ENCODE measurements at places on chromosomes 2 and 18.

- no peak for DNase-seq
Measured at GRCh38 chr18:2148823-2149222, 422.5 kb downstream of the METTL4 start.

GRCh38 chr18:60895181-60895580, 438.0 kb upstream of the CDH20 start:
- DNase-seq, result no peak

- DNase-seq, result peak; percentile 24
Measured at GRCh38 chr18:58639751-58640427, 11.0 kb upstream of the ALPK2 start.

GRCh38 chr2:63596401-63596883, 7.7 kb downstream of the MDH1 start:
- DNase-seq, result peak; percentile 75

DNA sequence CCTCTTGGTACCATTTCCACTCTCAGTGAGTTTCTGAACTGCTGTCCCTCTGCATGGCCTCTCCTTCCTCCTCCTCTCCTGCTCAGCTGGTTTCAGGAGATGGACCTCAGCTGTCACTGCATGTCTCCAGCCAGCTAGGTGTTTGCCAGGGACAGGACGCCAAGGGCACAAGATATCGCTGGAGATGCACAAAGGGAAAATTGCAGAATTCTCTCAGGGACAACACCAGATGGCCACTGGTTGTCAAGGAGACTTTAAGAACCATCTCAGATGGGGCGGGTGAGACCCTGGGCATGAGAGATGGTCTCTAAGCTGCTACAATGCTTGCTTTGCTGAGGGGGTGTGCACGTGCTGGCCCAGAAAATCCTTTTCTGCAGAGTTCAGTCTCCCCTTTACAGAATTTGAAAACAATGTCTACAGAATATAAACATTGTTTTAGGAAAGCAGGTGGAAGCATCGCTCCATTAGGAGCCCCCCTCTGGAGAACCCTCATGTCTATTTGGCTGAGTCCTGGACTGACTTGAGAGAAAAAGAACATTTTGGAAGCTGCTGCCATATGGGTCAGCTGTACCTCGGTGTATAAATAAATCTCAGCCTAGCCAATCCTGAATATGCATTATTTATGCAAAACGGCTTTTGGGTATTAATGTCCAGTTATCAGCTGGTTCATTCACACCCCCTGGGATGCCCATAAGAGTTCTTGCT, 57.8 kb upstream of the SPP2 start:
- DNase-seq, result no peak

GRCh38 chr2:89844221-89844943, 1152.9 kb downstream of the RPIA start:
- no peak for DNase-seq

DNA sequence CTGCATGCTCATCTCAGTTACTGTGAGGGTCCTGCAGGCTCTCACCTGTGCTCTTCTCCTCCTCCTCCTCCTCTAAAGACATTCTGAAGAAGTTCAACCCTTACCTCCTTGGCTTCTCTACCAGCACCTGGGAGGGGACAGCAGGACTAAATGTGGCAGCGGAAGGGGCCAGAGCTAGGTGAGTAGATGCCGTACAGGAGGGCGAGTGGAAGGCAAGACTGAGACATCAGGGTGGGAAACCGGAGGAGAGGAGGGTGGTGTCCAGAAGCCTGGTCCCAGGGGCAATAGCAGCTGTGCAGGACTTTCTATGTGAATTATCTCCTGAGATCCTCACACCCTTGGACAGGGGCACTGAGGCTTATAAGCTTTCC, 124.9 kb downstream of the PLB1 start:
- no peak for DNase-seq

DNA sequence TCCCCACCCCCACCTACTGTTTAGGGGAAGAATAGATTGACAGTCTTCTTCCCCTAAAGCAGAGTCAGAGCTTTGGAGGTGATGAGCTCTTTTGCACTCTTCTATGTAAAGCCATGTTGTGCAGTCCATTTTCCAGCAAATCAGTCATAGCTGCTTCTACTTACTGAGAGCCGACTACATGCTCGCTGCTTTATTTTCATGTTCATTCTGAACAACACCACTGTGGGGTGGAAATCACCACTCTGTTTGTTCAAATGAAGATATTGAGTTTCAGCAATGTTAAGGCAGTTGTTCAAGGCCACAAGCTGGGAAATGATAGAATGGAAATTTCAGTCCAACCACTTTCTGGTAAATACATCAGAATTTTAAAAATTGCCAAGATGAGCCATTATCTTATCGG, 88.3 kb downstream of the INSIG2 start:
- DNase-seq, result no peak

GRCh38 chr2:227310756-227311110, 14.3 kb upstream of the MFF start:
- DNase-seq, result no peak

- peak; percentile 76 for DNase-seq
Measured at GRCh38 chr2:223884399-223884798, 47.0 kb upstream of the AP1S3 start.

DNA sequence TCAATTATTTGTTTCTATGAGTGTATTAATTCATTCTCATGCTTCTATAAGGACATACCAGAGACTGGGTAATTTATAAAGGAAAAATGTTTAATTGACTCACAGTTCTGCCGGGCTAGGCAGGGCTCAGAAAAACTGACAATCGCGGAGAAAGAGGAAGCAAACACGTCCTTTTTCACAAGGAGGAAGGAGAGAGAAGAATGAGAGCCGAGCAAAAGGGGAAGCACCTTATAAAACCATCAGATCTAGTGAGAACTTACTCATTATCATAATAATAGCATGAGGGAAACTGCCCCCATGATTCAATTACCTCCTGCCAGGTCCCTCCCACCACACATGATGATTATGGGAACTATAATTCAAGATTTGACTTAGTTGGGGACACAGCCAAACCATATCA, 294.0 kb downstream of the DSC3 start:
- peak; percentile 4 for DNase-seq

DNA sequence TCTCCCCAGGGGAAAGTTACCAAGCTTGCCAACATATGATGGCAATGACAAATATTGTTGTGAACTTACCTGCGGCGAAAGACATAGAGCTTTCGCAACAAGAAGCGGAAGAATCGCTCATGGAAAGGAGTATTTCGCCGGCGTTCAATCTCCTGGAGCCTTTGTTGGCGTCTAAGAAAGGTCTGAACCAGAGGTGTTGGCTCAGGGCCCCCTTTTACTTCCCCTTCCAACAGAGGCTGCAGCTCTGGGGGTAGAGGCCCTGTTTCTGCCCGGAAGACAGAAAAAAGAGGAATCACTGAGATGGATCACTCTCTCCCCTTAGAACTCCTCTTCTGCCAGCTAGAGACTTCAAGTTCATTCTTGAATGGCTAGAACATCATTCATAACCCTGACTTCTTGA, 10.8 kb downstream of the GGCX start:
- peak; percentile 41 for DNase-seq

DNA sequence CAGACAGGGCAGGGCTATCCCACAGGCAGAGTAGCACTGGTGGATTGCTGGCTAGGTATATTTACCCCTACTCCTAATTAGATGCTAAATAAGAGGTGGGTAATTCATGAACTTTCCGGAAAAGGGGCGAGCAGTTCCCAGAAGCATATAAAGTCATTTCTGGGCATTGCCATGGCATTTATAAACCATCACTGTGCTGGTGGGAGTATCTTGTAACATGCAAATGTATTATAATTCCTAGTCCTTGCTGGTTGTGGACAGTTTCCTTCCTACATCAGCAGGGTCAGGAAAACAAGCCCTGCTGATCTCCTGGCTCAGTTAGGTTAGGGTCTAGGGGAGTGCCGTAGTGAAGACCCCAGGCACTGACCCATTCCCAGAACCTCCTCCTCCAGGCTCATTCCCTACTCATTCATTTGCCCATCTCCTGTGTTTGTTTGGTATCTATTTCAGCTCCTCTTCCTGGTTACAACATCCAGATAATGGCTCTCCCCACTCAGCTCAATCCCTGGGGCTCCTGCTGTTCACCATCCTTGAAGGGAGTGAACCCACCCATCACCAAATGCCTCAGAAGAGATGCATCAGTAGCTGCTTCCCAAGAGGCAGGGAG, 282.7 kb downstream of the SRBD1 start:
- no peak for DNase-seq

GRCh38 chr2:188293601-188294351, 2.1 kb downstream of the GULP1 start:
- DNase-seq, result no peak

- no peak for DNase-seq
Measured at GRCh38 chr2:76748581-76749296, 773.4 kb downstream of the LRRTM4 start.

DNA sequence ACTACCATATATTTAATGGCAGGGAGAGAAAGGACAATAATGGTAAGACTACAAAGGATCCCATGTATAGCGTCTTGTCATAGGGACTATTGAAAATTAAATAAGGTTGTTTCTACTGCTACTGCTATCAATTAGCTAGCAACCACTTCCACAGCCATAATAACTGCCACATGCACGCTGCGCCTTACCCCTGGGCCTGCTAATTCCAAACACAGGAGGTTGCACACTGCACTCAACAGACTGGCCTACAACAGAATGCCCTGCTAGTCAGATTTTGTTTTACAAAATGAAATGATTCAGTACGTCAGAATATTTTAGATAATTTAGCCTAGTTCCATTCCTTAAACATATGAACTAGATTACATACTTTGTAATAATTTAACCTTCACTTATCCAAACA, 121.0 kb upstream of the SMAD7 start:
- DNase-seq, result no peak

DNA sequence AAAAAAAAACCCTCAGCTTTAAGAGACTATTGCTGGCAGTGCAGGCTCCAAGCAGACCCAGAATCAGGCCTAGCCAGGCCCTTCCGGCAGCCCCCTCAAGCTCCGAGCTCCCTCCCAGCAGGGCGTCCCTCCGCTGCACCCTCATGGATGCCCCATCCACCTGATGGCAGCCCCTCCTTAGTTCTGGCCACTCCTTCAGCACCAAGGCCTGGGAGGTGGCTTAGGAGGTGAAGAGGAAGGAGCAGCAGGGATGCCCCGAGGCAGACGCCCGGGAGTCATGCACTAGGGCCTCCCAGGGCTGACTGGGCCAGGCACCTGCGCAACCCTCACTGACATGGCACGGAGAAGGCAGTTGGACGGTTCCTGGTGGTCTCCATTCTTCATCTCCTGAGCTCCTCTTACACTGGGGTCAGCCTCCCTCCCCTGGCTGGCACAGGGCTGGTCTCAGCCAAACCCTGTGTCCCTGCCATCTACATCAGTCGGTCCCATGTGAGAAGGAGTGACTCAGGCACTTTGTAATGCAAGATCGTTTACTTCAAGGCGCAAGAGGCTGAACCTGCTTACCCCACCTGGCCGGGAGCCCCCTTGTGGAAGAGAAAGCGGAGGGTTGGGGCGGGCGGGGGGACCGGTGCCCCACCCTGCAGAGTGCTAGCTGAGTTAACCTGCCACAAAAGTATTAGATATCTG, 53.5 kb upstream of the ID2 start:
- DNase-seq, result no peak

GRCh38 chr2:62296832-62297623, 101.1 kb downstream of the B3GNT2 start:
- no peak for DNase-seq

GRCh38 chr2:238449909-238450417, 23.2 kb downstream of the ASB1 start:
- DNase-seq, result peak; percentile 70

GRCh38 chr2:233048569-233049193, 11.5 kb upstream of the INPP5D start:
- DNase-seq, result no peak

- DNase-seq, result no peak
Measured at GRCh38 chr2:133231264-133231663, 337.0 kb downstream of the NCKAP5 start.

GRCh38 chr2:103179798-103180197, 418.0 kb downstream of the TMEM182 start:
- no peak for DNase-seq

GRCh38 chr2:163182764-163183354, 344.3 kb upstream of the KCNH7 start:
- DNase-seq, result peak; percentile 4

- no peak for DNase-seq
Measured at GRCh38 chr18:32576296-32576916, 105.7 kb upstream of the GAREM1 start.

GRCh38 chr2:28325567-28326468, 66.8 kb upstream of the FOSL2 start:
- peak; percentile 26 for DNase-seq

DNA sequence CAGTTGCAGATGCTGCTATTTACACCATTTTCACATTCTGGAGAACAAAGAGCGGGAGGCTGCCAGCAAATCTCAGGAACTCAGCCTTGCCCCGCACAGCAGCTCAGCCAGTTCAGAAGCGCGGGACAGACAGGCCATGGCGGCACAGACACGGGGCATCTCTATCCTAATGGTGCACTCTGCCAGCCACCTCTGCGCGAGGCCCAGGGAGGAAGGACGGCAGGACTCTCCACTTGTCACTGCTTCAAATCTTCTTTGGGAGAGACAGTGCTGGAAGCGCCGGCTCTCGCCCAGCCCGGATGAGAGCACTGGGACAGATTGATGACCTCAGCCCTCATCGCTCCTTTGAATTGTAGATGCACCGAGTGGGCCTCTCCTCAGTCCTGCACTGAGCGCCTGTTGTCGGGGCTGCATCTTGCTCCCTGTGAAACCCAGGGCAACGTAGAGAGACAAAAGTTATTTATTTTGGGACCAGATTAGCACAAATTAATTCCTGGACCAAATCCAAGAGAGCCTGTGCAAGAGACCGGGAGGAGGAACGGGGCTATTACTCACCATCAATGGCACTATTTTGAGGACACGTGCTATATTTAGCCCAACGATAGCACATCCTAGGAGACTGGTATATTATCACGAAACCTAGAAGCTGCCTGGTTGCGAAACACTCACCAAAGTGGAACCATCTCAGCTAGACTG, 211.4 kb upstream of the SMIM21 start:
- no peak for DNase-seq

- no peak for DNase-seq
Measured at GRCh38 chr2:132392221-132392620, 24.4 kb upstream of the GPR39 start.

GRCh38 chr2:221197225-221197856, 374.8 kb downstream of the EPHA4 start:
- DNase-seq, result no peak

DNA sequence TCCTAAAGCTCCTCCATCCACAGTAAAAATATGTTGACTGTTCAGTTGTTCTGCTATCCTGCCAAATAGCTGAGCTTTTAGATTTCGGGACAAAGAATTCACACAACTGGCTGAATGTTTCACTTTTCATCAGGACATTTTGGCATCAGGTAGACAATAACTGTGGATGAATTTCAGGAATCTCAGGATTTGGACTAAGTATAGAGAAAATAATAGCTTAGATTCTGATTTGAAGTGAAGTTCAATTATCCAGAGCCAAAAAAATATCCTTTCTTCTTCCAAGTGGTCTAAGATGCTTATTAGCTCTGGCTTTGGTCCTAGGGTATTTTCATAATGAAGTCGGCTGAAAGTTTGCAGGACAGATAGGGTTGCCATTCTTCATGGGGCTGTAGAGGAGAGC, 16.1 kb downstream of the KCNE4 start:
- DNase-seq, result no peak

DNA sequence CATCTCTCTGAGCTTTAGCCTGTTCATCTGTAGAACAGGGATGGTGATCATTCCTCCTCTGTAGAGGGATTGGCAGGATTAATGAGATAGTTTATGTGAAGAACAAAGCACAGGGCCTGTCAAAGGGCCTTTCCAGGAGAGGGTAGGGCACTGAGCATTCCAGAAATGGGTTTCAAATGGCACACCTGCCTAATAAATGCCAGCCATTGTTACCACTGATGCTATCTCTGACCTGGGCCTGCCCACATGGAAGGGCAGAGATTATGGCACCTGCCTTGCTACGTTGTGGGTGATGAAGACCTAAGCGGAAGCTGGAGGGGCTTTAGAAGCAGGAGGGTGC, 31.0 kb upstream of the GMPPA start:
- no peak for DNase-seq

Data from inflammatory macrophage treated with lipopolysaccharide for 4 hours (primary cell).